ENCODE measurements at places on chromosomes 3 and 15.

DNA sequence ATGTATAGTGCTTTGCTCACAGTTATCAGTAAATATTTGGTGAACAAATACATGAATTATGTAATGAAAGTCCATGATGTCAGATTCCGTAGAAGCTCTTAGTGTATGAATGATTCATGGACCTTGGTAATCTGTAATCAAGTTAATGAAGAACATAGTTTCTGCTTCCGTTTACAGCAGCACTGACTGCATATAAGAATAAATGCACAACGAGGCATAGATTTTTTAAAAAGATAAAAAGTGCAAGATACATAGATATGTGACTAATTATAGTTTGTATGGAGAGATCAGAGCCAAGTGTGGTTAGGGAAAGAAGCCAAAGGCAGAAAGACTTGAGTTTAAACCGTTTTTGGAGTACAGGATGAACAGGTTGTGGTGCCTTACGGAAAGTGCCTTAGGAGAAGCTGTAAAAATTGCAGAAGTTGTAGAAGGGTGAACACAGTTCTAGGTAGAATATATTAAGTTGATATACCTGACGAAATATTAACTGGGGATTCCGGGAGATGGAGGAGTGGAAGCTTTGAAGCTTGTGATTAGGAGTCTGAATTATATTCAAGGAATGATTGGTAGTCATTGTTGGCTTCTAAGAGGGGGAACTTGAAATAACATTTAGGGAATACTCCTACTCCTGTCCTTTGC lies 293.1 kb downstream of the NLGN1 start:
- DNase-seq, result no peak

- no peak for DNase-seq
Observed at GRCh38 chr15:53716909-53717876, 42.3 kb downstream of the WDR72 start.

DNA sequence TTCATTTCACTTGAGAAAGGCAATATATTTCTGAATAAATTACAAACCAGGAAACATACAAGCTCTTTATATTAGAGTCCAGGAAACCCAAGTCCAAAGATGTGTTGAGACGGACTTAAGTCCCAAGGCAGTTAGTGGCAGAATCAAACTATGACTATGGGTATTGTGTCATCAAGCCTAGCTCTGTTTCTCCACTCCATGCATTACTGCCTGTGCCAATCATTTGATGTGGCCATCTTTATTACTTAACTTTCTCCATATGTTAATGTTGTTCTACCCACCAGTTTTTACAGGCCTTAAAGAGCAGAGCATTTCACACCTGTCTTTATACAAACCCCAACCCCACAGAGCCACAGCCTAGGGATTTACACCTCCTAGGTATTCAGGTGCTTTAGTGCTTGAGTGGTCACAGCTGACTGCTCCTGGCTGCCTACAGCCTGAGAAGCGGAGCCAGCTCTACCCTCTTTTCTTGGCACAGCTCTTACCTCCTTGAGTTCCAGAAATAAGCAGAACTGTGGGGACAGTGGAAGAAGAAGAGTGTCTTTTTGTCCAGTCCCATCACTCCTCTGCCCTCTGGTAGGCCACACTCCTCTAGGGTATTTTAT lies 92.1 kb downstream of the DTWD1 start:
- DNase-seq, result no peak

DNA sequence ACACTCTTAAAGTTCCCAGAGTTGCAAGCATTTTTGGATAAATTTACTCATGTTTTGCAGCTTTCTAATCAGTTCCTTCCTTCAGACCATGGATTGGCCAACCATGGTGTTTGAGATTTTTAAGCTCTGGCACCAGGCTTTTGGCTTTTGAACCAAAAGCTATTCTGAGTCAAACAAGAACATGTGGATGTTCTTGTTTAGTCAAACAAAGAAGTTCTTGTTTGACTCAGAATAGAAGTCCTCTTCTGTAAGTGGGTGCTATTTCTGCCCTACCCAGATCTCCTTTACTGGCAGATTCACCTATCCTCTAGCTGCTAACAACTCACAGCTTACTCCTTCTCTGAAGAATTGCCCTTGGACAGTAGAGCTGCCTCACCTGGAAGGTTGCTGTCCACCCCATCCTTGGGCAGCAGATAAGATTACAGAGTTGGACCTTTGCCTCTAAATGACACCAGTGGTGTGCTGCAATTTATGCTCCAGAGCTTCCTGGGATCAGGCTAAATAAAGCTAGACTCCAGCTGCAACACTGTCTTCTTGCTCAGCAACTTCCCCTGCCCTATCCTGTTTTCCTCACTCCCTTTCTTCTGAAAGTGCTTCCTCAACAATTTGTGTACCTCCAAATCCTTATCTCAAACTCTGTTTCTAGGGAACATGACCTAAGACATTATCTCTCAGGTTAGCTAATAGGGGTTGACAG lies 65.6 kb downstream of the COL6A6 start:
- DNase-seq, result no peak

- peak; percentile 11 for DNase-seq
Observed at GRCh38 chr15:63599401-63600000, 2.3 kb downstream of the FBXL22 start.

DNA sequence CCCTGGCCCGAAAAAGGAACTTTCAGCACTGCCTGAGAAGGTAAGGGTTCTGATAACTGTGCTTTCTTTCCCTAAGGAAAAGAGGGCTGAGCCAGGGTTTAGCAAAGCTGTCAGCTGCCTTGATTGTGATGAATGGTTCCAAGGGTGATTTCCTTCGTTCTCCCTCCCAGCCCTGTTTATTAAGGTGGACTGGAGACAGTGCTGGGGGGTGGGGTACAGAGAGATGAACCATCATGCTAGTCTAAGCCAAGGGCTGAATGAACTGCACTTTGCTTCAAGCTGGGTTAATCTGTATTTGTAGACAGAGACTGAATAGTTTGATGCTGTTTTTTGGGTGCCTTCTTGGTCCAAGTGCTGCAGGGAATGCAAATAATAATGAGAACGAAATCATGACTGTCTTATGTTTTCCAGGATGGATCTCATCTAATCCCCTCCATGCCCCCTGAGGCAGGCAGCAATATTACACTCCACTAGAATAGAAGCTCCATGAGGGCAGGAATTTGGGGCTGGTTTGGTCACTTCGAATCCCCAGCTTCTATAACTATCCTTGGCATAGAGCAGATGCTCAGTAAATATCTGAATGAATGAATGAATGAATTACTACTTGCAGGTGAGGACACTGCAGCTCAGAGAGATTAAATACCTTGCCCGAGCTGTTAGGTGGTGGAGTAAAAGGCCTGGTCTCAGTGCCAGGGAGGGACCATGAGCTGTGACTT lies 10.9 kb downstream of the PXYLP1 start:
- DNase-seq, result no peak

DNA sequence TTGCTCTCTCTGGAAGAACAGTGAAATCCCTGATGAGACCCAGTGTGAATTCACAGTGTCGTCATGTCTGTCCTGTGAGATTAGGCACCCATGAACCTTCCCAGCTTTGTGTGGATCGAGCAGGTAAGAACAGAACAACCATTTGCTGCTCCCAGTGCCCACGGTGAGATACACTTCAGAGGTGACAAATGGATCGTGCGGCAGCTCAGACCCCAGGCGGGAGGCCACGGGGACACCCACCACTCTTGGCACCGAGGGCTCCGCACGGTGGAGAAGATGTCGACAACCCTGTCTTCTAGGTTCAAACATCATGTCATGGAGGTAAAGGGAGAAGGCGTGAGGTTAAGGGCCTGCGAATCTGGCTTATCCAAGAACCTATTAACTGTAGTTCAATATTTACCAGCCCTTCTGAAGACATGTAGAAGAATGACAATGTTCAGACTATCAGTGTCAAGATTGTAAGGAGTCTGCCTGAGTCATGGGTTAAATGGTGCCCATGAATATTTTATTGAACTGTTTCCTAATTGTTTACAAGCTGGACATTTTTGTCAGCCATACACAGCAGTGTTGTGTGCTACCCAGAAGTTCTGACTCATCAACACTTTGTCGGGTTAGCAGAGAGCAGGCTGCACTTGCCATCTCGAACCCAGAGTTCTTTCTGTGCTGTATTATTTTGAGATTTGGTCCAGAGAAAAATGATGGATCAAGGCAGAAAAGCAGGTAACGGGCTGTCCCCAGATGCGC lies 15.5 kb upstream of the PCSK6 start:
- DNase-seq, result no peak

DNA sequence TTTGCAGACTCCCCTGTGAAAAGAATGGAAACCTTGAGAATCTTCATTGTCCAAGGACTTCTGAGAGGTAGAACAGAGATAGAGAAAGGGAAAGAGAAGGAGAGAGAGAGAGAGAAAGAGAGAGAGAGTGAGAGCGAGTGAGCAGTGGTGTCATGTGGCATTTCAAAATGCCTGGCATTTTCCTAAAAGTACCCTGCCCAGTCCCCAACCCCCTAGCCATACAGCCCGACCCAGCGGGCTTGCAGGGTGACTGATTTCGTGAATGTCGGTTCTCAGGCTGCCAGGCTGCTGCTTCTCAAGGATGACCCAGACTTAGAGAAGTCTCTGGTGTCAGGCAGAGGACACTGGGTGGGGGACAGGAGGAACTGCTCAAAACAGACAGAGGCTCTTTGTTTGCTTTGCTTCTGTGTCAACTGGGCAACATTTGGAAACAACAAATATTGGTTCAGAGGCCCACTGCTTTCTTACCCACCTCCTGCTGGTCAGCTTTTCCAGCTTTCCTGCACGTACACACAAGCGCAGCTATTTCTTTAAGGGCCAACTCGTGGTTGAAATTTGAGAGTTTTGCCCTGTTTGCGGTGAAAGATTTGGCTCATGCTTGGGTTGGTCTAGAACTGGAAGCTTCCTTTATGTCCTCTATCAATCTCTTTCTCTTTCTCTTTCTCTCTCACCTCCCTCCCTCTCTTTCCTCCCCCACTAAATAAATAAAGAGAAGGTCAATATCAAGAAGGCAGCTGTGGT lies 3.7 kb upstream of the TF start:
- no peak for DNase-seq

- DNase-seq, result no peak
Observed at GRCh38 chr3:63056932-63057331, 181.7 kb upstream of the CADPS start.

- no peak for DNase-seq
Observed at GRCh38 chr15:69600556-69601085, 148.0 kb downstream of the RPLP1 start.

DNA sequence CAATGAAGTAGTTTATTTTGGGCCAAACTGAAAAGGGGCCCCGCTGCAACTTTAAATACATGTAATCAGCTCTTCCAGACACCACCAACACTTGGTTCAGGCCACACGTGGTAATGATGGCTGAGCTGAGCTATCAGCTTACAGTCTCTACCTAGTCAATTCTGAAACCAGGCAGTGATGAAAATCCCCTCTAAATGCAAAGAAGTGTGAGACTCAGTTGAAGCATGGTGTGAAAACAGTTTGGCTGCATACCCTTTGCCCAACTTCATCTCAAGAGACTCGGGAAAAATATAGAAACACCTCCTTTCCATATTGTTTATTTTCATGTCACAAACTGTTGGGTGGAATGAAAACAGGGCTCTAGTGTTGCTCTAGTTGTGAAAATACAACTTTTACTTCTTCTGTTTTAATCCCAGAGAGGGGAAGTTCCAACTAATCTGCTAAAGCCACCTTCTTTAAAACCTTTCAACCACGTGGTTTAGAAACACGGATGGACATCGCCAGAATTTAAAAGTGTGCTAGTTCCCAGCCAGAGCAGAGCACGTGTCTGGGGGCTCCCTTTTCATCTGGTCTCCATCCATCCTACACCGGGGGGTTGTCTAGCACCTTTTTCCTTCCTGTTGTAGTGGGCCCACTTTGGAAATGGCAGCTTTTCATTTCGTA lies 229.1 kb downstream of the EPHB1 start:
- no peak for DNase-seq

- DNase-seq, result no peak
Observed at GRCh38 chr3:197407053-197407452, 108.6 kb upstream of the DLG1 start.

Measured in activated T-helper 9 cell treated with anti-CD3 and anti-CD28 coated beads, Interleukin-2, amount 50 U/mL, for 16 hours (primary cell).